ENCODE measurements at places on chromosomes 12 and 14.

DNA sequence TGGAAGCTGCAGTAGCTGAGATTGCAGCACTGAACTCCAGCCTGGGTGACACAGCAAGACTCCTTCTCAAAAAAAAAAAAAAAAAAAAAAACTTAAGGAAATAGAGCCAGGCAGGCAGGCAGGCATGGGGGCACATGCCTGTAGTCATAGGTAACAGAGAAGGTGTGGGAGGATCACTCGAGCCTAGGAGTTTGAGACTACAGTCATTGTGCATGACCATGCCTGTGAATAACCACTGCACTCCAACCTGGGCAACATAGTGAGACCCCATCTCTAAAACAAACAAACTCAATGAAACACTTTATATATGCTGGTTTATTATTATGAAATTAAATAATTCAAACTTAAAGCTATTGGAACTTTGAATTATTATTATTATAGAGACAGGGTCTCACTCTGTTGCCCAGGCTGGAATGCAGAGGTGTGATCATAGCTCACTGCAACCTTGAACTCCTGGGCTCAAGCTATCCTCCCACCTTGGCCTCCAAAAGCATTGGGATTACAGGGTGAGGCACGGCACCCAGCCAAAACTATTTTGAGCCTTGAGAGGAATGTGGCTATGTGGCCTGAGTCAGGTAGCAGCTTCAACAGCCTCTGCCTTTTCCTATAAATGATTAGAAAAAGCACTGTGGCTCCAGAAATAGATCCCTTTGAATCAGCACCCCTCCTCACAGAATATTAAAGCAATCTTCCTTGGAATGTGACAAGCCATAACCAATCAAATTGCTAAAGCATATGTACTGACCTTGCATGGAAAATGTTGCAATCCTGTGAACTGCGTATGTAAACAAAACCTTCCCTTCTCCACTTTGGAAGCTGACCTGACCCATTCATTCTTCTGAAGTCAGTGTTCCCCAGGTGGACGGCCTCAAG is 34.7 kb upstream of the YY1 start:
- DNase-seq: no peak

DNA sequence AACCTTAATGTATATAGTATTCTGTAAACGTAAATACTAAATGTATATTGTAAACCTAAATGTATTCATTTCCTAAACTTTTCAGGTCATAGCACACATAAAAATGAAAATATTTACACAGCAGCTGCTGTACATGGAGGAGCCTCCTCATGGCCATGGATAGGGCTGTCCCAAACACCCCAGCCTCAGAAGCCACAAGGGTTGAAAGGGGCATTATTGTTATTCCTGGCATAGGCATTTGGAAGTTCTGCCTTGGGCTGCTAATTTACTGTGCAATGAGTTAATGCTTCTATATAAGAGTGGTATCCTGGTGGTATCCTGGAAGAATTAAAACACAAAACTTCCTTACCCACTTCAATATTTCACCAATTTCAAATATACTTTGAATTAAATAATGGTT is 159.4 kb downstream of the SLC5A8 start:
- DNase-seq: no peak

- DNase-seq: no peak
Measured at GRCh38 chr12:51028813-51029150, 2.6 kb upstream of the SLC11A2 start.

DNA sequence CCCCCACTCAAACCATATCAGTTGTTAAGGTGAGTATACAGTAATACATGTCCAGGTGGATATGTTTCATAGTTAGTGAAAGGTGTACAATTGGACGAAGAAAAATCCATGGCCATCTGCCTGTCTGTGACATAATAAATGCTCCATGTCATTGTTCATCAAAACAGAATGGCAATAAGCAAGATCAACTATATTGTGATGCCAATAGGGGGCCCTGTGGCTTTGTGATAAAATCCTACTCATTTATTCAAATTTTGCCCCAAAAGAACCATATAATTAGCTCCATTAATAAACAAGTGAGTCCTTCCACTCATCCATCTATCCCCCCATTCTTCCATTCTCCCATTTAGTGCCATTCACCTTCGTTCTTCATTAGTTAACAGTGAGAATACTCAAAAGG is 102.0 kb downstream of the MGST1 start:
- no peak for DNase-seq

DNA sequence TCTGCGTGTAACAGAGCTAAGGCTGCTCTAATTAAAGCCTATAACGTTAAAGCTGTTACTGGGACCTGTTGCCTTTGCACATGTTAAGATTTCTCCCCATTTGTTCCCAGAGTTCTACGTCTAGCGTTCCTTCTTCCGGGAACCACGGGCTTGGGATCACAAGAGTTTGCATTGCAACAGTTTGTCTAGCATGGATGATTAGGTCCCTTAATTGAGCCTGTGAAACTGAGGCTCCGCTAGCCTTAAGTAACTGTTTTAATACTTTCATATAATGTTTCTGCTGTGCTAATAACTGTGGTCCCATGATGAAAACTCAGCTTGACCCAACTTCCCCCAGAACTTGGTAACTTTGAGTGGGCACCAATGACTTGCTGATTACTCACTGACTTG is 16.7 kb upstream of the LYZ start:
- no peak for DNase-seq

DNA sequence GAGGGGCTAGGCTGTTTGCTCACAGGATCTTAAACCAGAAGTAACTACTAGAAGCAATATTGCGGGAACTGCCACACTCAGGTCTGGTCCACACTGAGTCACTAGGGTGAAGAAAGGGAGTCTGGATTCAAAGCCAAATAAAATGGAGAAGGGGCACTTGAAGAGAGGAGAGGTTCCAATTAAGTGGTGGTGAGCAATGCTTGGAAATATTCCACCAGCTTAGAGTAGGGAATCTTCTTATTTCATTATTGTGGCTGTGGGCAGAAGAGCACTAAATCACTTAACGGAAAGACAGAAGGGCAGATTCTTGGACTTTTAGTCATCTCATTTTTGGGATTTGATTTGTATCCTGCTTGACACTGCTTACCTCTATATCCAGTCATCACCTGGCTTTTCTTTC is 48.6 kb upstream of the PPP1R12A start:
- DNase-seq: no peak

Measured in stimulated activated CD4-positive, alpha-beta T cell treated with anti-CD3 and anti-CD28 coated beads, Interleukin-12 subunit alpha, Interleukin-12 subunit beta, amount 100 ng/mL, for 24 hours (primary cell).